ENCODE measurements at places on chromosomes 3 and 15.
A peak's percentile ranks its signal among the peaks of the same experiment; 100 is the strongest.

DNA sequence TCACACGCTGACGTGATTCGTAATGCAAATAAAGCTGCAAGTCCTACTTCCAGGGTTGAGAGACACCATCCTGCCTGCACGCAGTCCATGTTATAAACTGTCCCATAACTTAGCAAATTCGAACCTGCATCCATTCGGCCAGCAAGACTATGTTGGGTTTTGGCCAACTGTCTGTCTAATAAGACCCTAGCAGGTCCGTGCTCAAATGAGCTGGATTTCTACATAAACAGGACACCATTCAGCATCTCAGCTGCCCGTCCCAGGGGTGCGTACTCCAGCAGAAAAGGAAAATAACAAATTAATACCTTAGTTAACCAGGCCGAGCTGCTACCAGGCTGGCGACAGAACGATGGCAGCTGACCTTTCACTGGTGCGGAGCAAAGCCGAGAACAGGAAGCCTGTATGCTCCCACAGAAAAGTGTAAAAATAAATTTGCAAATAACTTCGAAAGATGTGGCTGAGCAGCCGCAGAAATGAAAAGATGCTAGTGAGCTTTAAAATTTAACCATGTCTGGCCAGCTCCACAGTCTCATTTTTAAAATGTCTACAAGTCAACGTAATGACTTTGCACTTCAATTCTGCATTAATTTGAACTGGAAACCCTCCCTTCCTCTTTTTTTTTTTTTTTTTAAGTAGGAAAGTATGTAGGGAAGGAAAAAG lies 97.1 kb upstream of the SNRPA1 start:
- no peak for DNase-seq

DNA sequence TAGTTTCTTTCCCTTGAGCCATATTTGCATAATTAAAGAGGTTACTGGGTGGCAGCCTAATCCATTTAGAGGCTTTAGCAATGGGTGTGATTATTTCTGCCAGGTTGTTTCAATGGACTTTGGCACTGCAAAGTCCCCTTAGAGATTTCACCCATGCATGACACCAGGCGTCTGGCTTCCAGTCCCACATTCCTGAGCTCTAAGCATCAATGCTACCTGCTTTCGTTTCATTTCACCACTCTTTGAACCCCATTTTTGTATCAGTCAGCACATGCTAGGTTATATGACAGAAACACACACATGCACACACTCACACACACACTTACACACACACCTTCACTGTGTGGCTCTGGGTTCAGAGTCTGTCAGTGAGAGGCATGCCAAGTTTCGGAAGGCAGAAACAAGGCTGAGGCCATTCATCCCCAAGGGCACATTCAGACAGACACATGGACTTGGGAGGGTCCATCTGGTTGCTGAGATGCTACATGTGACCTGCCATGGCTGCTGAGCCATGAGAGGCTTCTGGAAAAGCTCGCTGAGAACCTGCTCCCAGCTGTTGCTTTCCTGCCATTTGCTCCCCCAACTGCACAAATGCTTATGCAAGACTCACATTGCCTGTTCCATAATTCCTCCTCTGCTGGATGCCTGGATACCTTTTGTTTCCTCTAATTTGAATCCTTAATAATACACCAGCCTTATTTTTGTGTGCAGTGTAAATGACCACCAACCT lies 354.1 kb downstream of the GABRG3 start:
- DNase-seq = peak; percentile 29

GRCh38 chr15:99347574-99347973 lies 96.3 kb downstream of the LRRC28 start:
- no peak for DNase-seq

DNA sequence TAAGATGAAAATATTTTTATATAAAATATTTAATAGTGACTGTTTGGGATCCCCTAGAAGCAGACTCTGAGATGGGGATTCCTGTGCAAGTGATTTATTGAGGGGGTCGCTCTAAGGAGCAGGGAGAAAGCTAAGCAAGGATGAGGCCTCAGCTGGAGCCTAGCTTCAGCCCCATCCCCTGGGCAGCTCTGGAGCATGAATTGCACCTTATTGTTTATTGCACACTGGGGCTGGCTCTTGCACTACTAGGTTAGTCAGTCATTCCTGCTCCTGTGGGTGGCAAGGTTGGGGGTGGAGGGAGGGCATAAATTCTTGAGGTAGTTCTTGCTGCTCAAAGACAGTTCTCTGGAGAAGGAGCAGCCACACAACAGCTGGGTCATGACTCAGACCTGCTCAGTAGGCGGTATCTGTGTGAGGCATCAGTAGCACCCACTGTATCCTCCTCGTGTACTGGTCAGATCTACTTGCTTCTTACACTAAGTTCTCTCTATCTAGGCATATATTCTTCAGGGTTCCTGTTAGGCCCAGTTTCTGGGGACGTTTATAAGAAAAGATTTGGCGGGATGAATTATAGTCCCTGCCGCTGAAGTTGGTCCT lies 27.2 kb upstream of the TNFSF10 start:
- no peak for DNase-seq

DNA sequence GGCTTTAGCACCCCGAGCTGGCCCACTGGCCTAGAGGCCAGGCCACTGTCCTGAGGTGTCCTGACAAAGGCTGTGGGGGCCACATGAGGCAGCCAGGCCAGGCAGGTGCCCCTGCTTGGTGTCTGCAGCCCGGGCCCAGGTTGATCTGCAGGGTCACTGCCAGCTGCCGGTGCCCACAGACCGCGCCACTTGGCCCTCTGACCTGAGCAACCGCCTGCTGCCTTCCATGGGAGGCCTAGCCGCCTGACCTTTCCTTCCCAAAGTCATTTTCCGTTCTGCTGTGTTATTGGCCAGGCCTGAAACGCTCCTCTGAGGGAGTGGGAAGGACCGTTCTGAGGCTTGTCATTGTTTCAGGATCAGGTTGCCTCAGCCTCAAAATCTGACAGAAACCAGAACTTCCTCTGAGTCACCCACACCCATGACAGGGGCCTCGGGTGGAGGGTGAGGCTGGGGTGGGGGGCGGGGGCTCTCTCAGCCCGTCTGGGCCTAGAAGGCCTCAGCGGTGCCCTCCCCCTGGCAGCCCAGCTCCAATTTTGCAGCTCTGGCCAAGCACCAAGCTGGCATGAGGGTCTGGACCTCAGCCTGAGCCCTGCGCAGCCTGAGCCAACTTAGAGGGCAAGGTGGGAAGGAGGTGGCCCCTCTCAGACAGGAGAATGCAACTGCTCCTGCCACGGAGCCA lies 140.7 kb upstream of the MEF2A start:
- DNase-seq = no peak

DNA sequence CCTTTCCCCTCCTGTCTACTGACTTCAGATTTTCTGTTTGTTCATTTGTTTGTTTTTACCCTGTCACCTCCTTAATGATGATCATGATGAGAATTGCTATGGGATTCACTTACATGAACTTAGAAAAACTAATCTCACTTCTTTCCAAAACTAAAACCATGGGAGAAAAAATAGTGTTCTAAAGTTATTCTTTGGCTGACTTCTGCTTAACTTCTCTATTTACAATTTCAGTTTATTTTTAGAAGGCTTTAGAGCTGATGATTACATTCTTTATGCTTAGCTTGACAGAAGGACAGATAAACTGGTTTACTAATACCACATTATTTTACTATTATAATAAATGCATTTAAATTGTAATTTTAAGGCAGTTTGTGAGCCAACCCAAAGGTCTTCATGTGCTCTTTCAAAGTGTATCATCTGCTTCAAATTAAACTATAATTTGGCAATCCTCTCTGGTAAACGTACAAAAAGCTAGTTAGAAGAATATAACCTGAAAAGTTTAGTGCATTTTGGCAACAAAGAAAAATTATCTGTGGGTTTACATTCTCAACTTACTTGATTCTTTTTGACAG lies 676.8 kb upstream of the UBE2E2 start:
- DNase-seq = no peak

DNA sequence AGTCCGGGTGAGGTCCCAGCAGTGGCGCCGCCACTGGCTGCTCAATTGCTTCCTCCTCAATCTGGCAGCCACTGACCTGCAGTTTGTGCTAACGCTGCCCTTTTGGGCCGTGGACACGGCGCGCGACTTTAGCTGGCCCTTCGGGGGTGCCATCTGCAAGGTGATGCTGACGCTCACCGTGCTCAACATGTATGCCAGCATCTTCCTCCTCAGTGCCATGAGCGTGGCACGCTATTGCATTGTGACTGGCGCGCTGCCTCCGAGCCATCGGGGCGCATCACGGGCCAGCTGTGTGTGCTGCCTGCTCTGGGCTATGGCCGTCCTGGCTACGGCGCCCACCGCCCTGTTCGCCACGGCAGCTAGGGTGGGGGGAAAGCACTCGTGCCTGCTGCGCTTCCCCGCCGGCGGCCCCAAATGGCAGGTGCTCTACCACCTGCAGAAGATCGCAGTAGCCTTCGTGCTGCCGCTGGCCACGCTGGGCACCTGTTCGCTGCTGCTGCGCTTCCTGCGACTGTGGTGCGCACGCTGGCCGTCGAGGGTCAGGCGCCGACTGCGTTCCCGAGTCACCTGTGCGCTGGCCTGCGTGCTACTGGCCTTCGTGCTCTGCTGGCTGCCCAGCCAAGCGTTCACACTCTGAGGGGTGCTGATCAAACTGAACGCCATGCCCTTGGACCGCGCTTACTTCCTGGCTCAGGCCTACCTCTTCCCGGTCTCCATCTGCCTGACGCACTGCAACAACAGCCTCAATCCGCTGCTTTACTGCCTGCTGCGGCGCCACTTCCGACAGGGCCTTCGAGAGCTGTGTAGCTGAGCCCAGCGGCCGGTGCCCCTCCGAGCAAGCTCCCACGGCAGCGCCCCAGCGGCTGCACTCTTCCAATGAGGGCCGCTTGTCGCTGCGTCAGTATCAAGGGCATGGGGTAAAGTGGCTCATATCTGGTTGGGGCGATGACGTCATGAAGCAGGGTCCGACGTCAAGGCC lies 20.3 kb upstream of the ADAMTS7 start:
- no peak for DNase-seq

DNA sequence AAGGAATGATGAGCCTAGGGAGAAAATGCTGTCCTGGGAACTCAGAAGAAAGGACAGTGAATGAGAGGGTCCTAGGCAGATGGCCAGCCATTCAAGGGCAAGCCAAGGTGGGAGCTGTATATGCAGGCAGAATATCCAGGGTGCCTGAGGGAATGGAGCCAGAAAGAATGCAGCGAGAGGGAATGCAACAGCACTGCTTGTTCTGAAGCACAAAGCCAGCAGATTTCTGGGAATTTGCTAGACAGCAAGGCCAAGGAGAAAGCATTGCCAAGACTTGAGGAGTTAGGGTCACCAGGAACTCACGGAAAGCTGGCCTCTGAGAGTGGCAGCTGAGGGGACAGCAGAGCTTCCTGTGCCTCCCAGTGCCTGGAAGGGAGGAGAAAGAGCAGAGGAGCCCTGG lies 200.6 kb downstream of the MYRIP start:
- DNase-seq = no peak

- DNase-seq = no peak
Observed at GRCh38 chr3:129313665-129314385, 35.2 kb downstream of the HMCES start.

DNA sequence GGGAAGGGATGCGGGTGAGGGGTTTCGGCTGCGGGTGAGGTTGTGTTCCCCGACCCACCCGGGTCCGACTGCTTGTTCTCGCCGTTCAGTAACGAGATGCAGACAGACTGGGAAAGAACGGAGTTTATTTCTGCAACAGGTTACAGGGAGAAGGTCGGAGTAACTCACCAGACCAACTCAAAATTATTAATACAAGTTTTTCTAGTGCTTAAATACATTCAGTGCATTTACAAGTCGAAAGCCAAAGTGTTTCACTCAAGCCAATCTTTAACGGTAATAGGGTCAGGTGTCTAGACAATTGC lies 492 bp upstream of the HIGD1A start:
- no peak for DNase-seq

DNA sequence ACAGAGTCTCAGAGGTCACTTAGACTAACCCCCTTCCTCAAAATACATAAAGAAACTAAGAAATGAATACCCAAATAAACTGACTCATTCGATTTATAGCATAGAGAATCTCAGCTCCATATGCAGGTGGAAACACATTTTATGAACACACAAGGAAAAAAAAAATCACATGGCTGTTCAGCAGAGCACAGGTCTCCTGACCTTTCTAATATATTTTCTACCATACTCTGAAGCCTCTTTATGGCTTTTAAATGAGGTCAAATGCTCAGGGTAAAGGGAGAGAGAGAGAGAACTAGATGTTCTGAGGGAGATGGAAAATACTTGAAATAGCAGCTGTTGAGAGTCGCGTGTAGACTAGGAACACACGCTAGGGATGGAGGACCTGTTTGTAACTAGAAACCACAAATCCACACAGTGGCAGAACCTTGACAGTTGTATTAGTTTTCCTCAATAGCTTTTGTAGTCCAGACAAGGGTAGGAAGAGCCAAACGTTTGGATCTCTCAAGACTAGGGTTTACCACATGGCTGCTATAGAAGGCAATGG lies 165.3 kb downstream of the FMN1 start:
- no peak for DNase-seq

DNA sequence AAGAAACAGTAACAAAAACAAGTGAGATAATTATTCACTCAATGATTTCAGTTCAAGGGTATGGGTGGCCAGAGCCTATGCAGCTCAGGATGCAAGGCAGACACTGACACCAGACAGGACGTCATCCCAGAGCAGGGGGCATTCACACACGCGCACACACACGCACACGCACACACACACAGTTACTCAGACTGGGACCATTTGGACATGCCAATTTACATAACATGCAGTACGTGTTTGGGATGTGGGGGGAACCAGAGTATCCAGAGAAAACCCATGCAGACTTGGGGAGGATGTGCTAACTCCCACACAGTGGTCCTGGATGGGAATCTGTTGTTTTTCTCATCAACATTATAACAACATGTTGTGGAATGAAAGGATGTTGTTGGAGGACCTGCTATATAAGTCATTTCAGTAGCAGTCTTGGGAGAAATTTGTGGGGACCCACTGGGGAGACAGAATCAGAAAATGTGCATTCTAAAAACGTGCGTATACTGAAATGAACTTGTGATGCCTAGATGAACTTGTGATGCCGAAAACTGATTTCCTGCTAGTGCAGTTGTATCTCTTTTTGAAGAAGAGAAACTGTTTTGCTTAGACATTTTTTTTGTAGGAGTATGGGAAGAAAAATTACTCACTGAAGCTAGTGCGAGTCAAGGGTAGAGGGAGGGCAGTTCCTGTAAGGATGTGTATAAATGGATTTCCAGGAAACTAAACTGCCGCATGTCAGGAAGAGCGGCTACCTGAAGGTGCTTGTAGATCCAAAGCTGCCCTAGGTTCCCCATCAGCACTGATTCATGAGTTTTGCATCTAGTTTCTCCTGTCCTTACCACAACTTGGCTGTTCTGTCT lies 25.2 kb downstream of the CD200 start:
- no peak for DNase-seq

DNA sequence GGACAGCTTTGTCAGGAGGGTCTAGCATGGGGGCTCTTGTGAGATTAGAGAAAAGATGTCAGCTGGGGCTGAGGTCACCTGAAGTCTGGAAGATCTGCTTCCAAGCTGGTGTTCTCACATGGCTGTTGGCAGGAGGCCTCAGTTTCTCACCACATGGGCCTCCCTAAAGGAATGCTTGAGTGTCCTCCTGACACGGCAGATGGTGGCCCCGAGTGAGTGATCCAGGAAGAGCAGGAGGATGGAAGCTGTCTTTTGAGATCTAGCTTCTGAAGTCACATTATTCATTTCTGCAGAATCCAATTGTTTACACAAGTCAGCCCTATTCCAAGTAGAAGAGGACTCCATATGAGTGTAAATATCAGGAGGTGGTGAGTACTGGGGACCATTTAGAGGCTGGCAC lies 344.0 kb upstream of the PROK2 start:
- no peak for DNase-seq
